ENCODE measurements at places on chromosomes 6 and 20.

DNA sequence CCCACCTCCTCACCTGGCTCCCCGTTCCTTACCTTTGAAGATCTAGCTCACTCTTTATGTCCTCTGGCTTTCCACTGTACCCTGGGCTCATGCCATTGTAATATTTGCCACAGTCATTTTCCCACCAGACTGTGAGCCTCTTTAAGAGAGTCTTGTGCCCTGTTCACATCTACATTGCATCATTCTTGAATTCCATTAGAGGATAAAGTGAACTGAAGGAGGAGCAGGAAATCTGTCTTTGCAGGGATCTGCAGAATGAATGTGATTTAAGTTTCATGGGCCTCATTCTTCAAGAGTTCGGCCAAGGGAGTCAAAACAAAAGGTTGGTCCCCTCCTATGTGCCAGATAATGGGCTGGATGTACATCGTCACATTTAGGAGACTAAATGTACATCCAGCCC is 272.6 kb upstream of the CITED2 start:
- no peak for DNase-seq

DNA sequence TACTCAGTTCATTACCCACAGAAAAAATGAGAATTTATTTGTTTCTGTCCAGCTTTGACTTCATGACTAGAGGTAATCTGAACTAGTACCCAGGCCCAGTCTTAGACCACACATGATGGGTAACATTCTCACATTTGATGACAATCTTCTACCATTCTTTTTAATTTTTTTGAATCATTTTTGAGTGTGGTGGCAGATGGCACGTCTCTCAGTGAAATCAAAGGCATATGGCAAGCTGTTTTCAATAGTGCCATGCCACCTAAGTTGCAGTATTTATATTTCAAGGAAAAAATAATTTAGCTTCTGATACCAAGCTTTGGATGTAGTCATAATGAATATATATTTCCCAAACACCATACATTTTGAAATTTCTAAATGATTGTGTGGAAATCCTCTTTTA is 88.8 kb upstream of the HS3ST5 start:
- DNase-seq, result no peak

DNA sequence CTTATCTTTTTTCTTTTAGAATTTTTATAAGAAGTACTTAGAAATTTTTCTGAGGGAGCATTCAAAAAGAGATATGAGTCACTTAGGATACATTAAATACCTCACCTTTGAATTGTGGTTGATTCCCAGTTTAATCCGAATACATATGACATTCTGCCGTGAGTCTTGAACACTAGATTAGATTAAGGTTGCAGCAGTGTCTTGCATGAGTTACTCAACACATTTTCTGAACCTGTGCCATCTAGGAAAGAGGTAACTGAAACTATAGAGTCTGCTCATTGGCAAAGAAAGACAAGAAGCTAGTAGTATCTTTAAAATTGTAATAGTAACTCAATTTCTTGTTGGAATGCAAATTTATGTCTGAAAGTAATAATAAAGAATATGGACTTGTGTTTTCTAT is 14.9 kb downstream of the PEX3 start:
- no peak for DNase-seq

DNA sequence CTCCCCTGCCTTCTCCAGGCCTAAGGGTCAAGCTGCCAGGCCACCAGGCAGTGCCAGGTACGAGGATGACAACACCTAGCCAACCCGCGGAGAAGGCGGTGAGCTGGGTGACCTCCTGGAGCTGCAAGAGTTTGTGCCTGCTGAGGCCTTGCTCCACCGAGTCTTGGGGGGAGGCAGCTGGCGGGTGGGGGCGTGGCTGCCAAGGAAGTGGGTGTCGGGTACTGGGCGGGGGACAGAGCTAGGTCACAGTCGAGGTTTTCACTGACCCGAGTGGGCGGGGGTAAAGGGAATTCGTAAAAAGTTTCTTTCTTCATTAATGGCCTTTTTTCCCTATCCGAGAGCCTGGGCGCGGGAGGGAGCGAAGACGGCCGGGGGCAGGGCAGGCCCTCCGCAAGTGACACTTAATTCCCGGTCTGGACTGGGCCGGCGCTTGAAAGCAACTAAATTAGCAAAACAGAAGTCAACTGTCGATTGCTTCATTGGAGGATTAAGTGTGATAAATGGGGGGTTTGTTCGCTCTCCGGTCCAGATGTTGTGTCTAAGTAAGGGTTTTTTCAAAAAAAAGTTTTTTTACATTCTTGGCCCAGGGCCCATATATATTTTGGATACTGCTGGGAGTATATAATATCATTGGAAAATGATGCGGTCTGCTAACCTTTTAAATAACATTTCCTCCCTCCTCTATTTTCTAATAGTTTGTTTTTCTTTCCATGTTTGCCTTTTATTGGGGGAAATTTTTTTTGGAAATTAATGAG is 43.1 kb upstream of the FOXP4 start:
- no peak for DNase-seq

- DNase-seq, result no peak
These were observed 13.5 kb upstream of the MOXD1 start for GRCh38 chr6:132414761-132415160.

DNA sequence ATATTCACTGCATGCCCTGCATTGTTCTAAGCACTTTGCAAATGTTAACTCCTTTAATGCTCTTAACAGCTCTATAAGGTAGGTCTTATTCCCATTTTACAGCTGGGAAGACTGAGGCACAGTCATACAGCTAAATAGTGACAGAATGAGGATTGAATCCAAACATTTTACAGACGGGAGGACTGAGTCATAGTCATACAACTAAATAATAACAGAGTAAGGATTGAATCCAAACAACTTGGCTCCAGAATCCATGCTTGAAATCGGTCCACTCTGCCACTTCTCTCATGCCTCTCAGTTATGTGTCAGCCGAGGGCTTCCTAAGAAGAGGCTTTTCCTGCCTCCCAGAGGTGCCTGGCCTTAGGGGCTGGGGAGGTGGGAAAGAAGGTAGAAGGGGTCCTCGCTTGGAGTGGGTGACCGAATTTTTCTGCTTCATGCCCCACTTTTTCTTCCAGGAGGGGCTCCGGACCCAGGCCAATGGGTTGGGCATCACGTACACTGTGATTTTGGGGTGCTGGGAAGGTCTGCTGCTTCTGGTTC is 137.4 kb upstream of the RNF24 start:
- no peak for DNase-seq

GRCh38 chr6:33912195-33912594 is 108.4 kb upstream of the MLN start:
- no peak for DNase-seq

- no peak for DNase-seq
These were observed 146.5 kb upstream of the TOP1 start for GRCh38 chr20:40882152-40882551.

GRCh38 chr6:112429226-112429625 is 82.1 kb downstream of the RFPL4B start:
- no peak for DNase-seq

GRCh38 chr6:90025523-90026061 is 131.3 kb downstream of the GJA10 start:
- DNase-seq, result no peak

DNA sequence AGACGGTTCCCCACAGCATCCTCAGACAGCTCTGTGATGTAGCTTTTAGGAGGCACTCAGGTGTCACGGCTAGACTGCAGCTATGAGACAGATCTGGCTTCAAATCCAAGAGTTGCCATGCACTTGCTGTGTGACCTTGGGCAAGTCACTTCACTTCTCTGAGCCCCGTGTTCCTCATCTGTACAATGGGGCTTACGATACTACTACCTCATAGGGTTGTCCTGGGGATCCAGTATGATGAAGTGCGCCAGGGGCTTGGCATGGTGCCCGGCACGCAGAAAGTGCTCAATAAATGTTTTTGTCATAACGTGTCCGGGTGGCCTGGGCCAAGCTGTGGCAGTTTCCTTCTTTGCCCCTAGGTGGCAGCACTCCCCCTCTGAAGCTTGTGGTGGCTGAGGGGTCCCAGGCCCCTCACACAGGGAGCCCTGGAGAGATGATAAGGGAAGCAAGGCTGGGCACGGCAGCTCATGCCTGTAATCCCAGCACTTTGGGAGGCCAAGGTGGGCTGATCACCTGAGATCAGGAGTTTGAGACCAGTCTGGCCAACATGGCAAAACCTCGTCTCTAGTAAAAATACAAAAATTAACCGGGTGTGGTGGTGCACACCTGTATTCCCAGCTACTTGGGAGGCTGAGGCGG is 19.1 kb upstream of the CHMP4B start:
- DNase-seq, result peak; percentile 33

DNA sequence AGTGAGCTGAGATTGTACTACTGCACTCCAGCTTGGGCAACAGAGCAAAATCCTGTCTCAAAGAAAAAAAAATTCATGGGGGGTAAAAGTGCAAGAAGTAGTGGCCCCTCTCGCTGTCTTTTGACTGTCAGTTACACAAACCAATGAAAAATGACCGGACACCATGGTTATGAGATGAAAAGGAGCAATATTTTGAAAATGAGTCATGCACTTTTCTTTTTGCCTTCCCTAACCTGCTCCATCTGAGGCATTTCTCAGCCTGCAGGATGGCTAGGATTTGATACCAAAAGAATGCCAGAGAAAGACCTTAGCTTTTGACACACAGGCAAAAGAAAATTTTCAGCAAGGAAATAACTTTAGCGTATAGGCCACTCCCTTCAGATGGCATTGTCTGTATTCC is 181.7 kb upstream of the ARID1B start:
- no peak for DNase-seq

- DNase-seq, result no peak
These were observed 77.0 kb upstream of the NHSL1 start for GRCh38 chr6:138576313-138576712.

DNA sequence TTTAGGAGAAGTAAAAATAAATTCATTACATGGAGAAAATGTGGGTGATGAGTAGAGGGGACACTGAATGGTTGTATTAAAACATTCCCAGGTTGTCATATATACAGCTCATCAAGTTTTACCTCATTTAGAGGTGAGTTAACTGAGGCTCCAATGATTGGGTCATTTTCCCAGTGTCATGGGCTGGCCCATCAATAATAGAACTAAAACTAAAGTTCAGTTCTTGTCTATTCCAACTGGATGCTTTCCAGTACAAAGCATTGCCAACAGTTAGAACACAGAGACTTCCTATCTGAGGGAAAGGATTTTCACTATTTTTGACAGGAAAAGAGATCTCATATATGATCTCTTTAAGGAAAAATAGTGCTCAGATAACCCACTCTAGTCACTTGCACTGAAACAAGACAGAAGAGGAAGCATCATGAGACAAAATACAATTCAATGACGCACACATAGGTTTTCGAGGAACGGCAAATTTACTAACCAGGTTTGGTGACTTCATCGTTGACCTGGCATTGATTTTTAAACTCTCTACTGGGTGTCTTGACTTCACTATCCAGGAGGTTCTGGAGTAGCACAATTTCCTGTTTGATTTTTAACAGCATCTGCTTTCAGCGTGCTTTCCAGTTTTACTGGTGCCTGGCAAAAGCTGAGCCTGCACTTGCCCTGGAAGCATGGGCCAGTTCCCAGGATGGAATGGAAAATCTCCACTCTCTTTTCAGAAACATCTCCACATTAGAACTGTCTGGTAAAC is 195.5 kb upstream of the FBXL4 start:
- DNase-seq, result no peak

DNA sequence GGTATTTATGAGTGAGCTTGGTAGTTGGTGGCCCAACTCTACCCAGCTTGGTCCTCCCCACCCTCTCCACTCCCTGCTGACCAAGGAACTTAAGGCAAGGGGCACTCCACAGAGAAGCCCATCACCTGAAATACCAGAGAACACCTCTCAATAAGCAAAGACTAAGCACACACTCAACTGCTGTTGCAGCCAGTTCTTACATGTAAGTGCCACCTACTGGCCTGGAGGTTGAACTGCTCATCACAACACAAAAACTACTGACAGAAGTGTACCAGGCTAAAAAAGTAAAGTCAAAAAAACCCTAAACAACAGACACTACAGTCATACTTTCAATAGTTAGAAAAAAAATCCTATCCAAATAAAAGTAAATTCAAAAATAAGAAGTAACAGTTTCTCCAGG is 146.2 kb downstream of the FAM83B start:
- no peak for DNase-seq

DNA sequence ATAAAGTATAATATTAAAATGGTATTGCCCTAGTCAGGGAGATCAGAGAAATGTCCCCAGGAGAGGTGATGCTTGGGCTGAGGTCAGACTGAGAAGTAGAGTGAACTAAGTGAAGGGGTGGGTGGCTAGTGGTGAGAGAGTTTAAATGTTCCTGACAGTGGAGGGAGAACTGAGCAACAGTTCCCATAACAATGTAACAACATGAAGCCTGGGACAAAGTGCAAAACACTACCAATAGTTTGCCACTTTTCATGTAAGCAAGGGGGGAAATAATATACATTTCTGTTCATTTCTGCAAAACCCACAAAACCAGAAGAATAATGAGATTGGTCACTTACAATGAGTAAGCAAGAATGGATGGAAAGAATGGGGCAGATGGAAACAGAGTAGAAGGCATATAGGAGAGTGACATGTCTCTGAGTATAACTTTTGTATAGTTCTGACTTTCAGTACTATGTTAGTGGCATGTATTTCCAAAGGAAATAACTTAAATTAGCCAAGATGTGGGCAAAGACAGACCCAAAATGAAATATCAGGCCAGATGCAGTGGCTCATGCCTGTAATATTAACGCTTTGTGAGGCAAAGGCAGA is 13.3 kb upstream of the FAXC start:
- no peak for DNase-seq

DNA sequence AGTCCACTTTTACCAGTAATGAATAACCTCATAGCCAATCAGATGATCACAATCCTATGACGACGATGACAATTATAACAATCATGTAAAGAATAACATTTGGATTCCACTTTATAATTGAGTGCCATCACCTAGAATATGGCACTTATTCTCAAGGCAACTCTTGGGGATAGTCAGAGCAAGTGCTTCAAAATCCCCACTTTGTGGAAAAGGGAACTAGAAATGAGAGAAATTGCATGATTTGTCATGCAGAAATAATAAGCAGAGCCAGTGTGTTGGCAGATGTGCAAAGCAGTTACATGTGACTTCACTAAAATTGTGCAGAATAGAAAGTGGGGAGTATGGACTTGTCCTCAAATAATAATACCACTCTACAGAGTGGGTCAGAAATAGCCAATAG is 41.3 kb downstream of the FRK start:
- no peak for DNase-seq

DNA sequence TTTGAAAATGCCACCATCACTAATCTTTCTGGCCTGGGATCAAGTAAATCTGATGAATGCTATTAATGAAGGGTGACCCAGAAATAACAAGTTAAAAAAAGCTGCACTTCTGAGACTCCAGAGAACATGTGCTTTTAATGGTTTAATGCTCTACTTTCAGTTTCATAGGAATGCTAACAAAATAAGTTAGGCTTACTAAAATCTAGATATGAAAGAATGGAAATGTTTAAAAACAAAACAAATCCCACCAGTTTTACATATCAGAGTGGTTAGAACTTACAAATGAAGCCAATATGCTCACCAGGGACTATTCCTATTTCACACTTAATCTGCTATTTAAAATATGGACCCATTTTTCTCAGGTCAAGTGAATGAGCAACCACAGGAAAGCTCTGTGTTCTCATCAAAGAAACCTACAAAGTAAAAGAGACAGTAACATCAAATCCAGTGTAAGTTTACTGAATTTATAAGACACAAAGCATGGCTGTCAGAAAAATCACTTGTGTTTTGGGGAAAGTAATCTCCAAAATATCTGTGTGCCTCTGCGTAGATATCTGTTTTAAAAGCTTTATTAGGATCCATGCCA is 40.3 kb downstream of the FYN start:
- DNase-seq, result no peak

All from T follicular helper cell (primary cell).